ENCODE measurements at places on chromosomes 11 and 22. TPM values are rescaled to one million over a fixed set of nuclear protein-coding genes. Genes with fewer than 3 reads are reported as not detected.
A peak's percentile ranks its signal among the peaks of the same experiment; 100 is the strongest.

DNA sequence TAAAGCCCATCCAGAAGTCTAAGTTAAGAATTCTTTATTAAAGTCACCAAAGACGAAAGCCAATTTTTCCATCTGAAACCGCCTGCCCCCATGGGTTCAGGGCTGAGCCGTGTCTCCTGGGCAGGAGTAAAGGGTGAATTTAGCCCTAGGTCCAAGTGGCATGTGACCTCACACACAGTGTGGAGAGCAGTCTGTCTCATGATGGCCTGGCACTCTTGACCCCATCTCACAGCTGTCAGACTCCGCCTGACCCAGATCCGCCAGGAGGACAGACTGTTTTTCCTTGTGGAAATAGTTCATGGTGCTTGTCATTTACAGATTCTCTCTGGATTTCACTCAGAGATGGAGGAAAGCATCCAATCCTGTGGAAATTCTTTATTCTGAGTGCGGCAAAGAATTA is 109.7 kb downstream of the GALNT18 start:
- no peak for DNase-seq

DNA sequence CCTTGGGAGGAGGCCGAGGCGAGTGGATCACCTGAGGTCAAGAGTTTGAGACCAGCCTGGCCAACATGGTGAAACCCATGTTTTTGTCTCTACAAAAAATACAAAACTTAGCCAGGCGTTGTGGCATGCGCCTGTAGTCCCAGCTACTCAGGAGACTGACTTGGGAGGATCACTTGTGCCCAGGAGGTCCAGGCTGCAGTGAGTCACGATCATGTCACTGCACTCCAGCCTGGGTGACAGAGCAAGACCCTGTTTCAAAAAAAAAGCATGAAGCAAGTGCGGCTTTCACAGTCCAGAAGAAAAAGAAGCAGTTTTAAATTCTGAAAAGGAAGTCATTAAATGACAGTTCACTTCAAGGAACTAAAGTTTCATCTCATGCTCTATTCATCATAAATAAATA is 7.1 kb upstream of the LTO1 start:
- DNase-seq = no peak

DNA sequence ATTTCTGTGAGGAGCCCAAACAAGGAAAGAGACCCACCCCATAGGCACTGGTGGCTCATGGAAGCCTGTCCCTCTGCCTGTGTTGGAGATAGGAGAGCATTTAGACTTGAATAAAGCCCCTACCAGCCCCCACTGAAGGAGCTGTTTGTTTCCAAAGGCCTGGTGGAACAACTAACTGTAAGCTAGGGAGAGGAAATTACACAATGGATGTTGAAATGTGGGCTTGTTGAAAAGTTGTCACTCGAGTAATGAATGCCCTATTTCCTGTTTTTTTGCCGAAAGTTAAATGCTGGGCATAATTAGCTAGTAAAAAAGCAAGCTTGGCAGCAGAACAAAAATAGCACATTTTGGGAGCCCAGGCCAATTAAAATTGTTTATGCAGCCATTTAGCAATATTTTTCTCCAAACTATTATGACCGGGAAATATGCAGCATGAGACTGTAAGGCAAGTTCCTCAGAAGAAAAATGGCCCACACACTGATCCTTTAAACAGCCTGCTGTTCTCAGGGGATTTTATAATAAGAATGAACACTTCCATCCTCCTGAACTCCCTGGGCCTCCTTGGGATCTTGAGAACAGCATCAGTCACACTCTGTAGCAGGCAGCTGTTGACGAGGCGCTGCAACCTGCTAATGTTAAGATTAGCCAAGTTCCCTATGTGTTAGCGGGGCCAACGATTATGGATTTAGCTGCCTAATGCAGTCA is 38.6 kb upstream of the LMO2 start:
- no peak for DNase-seq

GRCh38 chr11:18791969-18792628 is 501 bp upstream of the PTPN5 start:
- DNase-seq = no peak

Gene MRGPRX3
- total RNA-seq = not detected

DNA sequence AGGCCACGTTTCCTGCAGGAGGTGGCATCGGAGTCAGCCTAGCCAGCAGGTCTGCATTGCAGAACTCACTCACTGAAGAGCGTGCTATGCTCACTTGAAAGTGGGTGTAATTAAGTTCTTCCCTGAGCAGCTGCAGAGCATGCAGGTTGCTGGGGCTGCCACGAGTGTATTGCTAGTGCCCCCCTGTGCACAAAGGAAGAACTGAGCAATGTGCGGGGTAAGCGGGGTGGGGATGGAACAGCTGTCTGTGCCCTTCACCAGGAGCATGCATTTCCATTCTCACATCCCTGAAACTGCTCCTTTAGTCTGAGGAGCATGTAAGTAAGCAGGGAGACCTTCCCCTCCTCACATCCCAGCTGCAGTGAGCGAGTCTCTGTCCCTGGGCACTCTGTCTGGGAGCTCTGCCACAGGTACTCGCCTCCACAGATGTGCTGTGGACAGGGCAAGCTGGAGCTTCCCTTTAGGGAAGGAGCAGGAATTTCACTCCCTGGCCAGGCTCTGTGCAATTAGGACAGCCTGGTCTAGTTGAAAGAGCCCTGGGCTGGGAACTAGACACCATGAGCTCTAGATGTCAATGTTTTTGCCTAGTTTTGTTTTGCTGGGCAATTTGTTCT is 1031.8 kb downstream of the NTM start:
- peak; percentile 41 for DNase-seq

GRCh38 chr11:120126620-120127019 is 11.3 kb downstream of the TRIM29 start:
- no peak for DNase-seq

Gene MYEOV
- total RNA-seq = not detected

DNA sequence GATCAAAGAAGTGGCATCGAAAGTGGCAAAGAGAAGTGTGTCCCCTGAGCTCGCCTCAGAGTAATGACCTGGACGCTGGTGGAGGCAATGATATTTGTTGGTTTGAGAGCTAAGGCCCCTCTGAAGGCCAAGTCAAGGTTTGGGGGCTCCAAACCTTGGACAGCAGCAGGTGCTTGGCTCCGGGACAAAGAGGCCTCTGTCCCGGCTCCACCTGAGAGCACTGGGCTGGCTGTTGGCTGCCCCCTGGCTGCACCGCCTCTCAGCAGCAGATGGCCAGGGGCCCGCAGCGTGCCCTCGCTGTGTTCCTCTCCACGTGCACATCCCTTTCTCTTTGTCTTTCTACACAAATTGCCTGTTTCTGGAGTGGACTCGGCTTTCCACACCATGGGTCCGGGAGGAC is 301.3 kb downstream of the NTM start:
- no peak for DNase-seq

- no peak for DNase-seq
Measured at GRCh38 chr11:99177446-99177845, 156.7 kb downstream of the CNTN5 start.

Gene OR52A5
- total RNA-seq = not detected

GRCh38 chr22:23063539-23064380 is 6.6 kb upstream of the GNAZ start:
- DNase-seq = no peak

DNA sequence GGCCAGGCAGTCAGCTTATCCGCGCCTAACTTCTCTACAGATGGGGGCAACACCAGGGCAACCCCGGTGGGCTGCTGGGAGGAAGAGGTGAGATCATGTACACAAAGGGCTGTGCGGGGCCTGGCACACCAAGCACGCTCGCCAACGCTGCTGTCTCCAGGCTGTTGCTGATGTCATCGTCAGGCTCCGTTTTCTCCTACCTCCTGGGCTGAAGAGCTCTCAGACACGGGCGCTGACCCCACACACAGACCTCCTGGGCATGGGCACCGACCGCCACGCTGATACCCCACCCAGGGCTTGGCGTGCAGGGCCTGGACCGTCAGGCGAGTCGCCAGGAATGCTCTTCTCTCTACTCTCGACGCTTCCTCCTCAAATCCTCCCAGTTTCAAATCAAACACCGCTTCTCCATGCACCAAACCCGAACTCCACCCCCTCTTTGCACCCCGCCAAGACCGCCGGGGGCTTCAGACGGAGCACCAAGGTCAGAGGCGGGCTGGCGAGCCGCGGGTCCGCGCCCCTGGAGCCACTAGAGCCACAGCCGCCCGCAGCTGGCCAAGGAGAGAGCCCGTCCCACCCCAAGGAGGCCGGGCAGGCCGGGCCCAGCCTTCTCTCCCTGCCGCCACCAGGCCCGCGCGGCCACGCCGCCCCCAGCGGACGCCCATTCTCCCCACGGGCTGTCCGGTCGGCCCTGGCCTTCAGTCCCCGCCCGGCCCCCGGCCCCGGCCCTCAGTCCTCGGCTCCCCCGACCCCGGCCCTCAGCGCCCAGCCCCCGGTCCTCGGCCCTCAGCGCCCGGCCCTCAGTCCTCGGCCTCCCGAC is 772 bp downstream of the SBF1 start:
- DNase-seq = no peak

DNA sequence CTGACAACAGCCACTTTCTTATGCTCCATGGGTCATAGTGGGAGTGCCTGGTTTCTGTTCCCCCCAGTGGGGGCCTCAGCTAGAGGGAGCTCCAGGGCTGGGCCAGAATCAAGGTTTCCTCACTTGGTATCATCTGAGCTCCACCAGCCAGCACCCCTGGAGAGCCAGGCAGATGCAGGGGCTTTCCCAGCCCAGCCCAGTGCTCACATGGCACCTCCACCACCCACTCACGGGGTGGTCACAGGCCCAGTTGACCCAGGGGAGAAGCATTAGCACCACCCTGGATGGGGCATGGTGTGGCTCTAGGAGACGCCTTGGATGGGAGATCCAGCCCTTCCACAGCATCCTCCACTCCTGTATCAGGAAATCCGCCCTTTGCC is 24.1 kb upstream of the WNT7B start:
- DNase-seq = no peak

GRCh38 chr22:48045369-48045768 is 1282.9 kb downstream of the TBC1D22A start:
- DNase-seq = no peak

Gene PARVA
- total RNA-seq = 9.5 TPM

GRCh38 chr22:50051930-50052329 is 6.2 kb downstream of the TTLL8 start:
- no peak for DNase-seq

GRCh38 chr11:15826826-15827225 is 529.5 kb downstream of the SOX6 start:
- no peak for DNase-seq

GRCh38 chr22:37849089-37849751 is at the start of gene EIF3L:
EIF3L (plus strand) TSS chr22:37849419; CDS start chr22:37849450, 31 bp downstream.
- peak; percentile 95 for DNase-seq

GRCh38 chr11:9663699-9664275 is at the start of gene SWAP70:
SWAP70 (plus strand) TSS chr11:9664077; CDS start chr11:9664180, 103 bp downstream.
- peak; percentile 77 for DNase-seq

Gene C1QTNF4
- 17.7 TPM for total RNA-seq

Gene PDE3B
- total RNA-seq = 29.4 TPM

DNA sequence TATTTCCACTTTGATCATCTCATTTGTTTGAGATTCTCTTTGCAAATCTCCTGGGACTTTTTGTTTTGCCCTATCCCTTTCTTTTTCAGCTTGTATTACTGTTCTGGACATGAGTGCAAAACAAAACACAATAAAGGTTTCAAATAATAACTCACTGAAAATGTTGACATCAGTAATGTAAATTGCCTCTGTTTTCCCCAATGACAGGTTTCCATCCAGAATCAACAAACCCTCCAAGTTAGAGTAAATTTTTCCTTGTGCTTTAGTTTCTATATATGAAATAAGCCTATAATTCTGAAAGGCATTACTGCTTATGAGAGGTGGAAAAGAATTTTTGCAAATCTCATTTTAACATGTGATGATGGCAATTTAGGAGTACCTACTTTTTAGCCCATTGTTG is 187.0 kb upstream of the ANO3 start:
- DNase-seq = no peak

Gene CTSW
- total RNA-seq = not detected

DNA sequence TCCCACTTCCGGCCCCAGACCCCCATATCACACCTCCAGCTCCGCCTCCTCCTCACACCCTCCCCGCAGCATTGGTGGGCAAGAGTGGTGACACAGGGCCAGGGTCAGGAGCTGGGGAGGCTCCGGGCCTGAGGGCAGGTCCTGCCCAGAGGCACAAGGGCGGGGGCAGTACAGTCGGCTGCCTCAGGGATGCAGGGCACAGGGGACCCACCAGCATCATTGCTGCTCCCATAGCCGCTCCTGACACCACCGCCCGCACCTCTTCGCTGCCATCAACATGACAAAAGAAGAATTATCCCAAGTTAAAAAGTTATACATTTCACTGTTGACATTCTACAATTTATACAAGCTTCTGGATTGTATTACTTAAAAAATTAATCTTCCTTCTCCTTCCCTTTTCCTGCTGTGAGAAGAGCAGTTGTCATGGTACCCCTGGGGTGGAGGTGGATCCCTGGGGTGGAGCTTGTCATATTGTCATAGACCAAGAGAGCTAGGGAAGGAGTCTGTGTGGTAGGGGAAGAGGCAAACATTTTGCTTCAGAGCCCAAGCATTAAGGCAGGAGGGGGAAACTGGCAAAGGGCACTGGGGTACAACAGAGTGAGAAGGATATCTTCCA is 4.1 kb downstream of the SBF2 start:
- no peak for DNase-seq

Gene PIK3IP1
- total RNA-seq = 11.2 TPM

GRCh38 chr11:30424844-30425243 is 101.9 kb downstream of the ARL14EP start:
- no peak for DNase-seq

Gene LMO2
- 16.1 TPM for total RNA-seq

Gene ADAMTS8
- 1.5 TPM for total RNA-seq

DNA sequence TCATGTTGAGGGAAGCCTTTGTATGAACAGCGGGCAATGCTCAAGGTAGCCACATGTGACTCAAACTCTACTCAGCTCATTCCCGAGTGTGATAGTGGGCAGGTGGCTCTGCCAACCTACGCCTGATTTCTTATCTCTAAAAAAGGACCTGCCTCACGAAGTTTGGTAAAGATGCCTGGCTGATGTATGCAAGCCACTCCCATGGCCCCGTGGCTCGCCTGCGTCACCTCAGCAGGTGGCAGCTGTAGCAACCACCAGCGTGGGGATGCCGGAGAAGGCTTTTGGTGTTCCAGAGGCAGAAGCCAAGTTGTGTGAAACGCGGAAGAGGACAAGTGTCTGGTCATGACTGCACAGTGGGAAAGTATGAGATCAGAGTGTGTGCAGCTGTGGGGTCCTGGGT is 5.4 kb downstream of the FADS2 start:
- peak; percentile 23 for DNase-seq

GRCh38 chr11:128734832-128735224 is 41.0 kb downstream of the FLI1 start:
- no peak for DNase-seq

Gene RCOR2
- 15.5 TPM for total RNA-seq

Gene TUT1
- 6.3 TPM for total RNA-seq

- no peak for DNase-seq
Measured at GRCh38 chr11:66467034-66467659, 442 bp downstream of the PELI3 start.

DNA sequence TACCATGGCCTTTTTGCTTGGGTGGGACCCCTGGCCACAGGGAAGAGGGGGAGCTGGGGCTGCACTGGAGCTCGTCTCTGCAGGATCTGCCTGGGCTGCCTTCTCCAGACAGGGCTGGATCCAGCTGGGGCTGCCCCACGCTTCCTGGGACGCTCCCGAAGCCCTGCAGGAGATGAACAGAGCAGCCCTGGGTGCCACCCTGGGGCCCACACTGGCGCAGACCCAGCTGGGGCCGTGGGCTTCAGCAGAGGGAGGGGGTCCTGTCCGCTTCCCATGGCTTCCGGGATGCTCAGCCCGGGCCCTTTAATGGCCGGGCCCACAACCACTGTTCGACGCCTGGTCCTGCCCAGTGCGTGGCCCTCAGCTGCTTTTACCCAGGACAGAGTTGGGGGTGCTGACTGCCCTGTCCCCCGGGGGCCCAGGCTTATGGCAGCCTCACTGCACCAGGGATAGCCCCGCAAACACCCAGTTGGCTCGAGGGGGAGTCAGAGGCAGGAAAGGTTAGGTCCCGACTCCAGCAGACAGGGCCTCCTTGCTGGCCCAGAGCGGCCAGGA is 12.0 kb downstream of the TSPO start:
- DNase-seq = no peak
